ENCODE measurements at places on chromosomes 2 and 18.

DNA sequence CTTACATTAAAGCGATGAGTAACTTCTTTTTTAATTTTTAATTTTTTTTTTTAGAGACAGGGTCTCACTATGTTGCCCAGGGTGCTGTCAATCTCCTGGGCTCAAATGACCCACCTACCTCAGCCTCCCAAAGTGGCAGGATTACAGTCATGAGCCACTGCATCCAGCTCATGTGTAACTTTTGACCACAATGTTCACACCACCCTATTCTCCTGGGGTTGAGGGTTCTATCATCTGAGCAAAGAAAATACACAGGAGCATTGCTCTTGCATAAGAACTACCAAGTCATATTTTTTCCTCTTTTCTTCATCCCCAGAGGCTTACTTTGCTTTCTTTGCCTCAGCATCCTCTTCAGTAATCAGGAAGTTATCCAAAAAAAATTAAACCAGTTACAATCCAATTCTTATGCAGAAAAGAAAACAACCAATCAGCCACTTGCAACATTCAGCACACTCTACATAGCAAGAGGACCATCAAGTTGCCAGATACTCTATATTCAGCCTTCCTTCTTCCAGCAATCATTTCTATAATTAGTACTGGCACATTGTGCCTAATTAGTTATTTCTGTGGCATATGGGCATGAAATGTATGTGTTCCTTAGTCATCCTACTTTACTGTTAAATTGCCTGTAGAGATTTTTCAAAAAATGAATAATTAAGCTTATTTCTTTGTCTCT is 345.6 kb downstream of the AKAIN1 start:
- DNase-seq = no peak

GRCh38 chr2:6944555-6944954 is 27.3 kb downstream of the RNF144A start:
- DNase-seq = no peak

DNA sequence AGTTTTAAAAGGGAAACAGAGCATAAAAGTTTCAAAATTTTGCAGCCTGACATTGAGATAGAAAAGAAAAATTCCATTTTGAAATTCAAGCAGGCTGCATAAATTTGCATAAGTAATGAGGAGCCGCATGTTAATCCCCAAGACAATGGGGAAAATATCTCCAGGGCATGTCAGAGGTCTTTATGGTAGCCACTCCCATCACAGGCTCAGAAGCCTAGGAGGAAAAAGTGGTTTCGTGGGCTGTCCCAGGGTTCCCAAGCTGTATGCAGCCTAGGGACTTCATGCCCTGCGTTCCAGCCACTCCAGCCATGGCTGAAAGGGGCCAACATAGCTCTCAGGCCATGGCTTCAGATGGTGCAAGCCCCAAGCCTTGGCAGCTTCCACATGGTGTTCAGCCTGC is 108.8 kb downstream of the SLC4A10 start:
- no peak for DNase-seq

- DNase-seq = no peak
These were observed 34.6 kb upstream of the WDR75 start for GRCh38 chr2:189406586-189407233.

- DNase-seq = no peak
These were observed 44.3 kb downstream of the ARHGAP28 start for GRCh38 chr18:6773777-6774176.

GRCh38 chr2:143603846-143604565 is 474.8 kb downstream of the ARHGAP15 start:
- no peak for DNase-seq

DNA sequence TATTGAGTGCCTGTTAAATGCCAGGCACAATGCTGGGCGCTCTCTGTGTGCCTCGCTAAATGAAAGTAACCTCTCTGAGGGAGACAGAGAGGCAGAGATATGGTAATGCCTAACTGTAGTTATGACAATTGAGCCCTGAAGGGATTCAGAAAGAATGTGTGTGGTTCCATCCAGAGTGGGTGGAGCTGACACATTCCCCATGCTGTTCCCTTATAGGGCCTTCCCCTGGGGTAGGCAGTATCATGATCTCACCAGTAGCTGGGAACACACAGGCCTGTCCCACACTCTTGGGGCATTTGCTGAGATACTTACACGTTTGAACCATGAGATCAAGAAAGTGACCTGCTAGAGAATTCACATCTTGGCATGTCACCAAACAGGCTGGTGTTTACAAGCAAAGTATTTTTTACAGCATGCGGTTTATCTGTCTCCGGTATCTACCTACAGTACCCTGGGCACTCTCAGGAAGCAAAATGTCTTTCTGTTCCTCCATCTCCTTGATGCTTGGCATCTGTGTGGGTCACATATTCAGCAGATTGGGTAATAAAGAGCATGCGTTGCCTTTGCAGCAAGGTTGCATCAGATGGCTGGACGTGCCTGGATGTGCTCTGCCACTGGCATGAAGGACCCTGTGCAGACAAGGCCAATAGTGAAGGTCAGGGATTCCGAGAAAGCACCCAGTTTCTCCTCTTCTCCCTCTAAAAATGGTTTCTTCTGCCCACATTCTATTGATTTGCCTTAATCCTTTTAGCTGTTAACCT is 9.4 kb downstream of the CTIF start:
- DNase-seq = no peak

GRCh38 chr2:10145519-10146357 is 23.2 kb downstream of the RRM2 start:
- DNase-seq = no peak

GRCh38 chr18:79881695-79882094 is 69.8 kb downstream of the SLC66A2 start:
- no peak for DNase-seq

DNA sequence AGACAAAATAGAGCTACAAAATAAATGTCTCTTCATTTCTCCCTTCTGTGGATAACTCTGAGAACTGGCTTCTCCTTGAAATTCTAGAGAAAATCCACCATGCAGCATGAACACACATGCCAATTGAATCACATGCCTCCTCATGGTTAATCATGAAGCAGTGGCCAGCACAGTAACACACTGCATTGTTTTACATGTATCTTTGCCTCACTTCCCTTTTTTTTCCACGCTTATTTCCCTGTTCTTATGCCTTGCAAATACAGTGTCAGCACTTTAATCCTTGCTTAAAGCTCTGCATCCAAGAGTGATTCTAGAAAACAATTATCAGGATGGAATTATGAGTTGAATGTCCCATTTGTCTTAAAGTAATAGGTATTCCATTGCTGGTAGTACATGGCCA is 50.3 kb upstream of the ZBTB7C start:
- no peak for DNase-seq

DNA sequence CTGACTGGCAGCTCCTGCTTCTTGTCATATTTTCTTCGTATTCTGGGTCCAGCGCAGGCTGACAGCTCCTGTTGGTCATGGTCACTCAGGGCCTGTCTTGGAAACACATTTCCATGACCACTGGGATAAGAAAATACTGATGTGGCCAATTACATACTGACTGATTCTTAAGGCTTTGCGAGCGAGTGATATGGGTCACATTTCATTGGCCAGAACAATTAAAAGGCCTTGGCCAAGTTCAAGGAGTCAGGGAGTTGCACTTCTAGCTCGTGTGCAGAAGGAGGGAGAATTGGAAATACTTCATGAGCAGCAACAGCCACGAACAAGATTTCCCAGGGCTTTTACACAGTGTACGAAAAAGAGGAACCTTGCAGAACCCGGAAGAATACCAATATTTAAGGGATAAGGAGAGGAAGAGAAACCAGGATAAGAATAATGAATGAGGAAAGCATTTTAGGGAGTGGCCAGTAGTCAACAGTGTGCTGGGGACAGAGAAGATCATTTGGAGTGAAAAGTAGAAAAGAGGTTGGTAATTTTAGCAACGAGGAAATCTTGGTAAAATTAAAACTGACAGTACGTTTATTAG is 149.5 kb downstream of the ATP9B start:
- DNase-seq = no peak

DNA sequence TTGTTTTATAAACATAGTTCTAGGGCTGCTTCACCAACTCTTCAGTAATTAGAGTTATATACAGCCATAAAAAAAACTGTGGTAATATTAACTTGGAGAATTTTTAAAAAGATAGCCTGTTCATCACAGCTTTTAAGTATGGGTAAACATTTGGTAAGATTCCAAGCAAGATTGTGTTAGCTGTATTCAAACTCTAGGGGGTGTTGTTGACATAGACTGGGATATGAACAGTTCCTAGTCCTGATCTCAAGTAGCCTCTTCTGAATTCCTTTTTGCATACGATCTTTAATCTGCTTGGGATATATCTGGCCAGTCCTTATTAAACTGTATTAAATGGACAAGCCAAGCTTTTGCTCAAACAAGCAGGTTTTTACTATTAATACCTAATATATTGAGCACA is 13.4 kb downstream of the NOP58 start:
- DNase-seq = no peak

DNA sequence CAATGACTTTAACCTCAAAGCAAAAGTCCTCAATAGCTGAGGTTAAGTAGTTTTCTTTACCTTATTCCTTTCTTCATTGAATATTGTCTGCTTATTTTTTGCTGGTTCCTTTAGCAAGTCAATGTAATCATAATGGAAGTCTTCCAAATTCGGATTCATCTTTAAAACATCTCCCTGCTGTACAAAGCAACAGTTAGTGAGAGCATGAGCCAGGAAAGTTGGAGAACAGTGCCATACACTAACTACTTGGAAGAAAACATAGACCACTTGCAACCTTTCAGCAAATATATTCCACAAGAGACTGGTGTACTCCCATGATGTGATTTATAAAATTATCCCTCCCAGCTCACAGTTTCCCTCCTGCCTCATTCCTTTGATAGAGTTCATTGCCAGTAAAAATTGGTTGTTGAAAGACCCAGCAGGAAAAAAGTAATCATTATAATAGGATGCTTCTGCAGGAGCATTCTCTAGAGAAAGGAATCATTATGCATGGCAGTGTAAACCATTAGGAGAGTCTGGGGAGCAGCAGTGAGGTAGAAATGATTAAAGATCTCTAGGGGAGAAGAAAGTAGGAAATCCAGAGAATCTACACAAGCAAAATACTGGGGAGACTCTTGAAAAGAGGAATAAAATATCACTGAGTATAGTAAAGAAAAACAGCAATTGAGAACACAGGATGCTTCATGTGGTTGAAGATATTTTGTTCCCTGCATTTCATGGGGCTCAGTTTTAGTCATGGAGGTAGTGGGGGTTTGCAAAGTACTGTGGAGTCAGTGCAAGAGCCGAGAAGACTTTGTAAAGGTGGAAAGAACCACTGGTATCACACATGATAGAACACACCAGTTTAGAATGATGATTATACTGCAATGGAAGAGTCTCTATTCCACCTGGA is 38.6 kb upstream of the TTN start:
- DNase-seq = no peak

GRCh38 chr2:100584816-100585215 is 22.0 kb downstream of the PDCL3 start:
- no peak for DNase-seq

GRCh38 chr2:11768946-11769345 is 22.5 kb downstream of the LPIN1 start:
- no peak for DNase-seq

DNA sequence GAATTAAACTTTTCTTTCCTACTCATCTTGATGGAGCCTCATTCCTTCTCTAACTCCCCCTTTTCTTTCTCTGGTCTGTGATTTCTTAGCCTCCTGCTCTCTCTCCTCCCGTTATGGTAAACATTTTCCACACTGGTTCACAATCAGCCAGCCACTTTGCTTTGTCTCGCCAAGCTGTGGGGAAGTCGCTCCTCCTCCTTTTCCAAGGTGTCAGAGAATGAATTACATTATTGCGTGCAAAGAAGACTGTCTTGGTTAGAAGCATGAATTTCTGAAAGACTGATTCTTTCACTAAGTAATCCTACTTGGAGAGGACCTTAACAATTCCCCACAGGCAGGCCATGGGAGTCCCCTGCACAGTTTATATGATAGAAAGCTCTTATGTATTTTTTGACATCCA is 46.1 kb downstream of the RASGRP3 start:
- DNase-seq = no peak

DNA sequence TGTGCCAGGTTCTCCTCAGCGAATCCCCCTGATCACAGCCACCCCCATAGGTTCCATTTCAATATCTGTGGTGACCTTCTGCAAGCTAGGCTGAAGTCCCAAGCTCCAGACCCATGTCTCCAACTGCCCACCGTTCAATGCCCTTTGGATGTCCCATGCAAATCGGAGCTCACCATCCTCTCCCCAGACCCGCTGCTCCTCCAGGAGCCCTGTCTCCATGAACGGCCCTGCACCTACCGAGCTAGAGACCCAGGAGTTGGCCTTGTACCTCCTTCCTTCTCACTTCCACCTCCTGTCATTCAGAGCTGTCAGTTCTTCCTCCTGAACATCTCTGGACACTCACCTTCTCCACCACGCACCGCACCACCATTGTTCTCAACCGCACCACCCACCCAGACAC is 1.0 kb upstream of the FAHD2A start:
- DNase-seq = no peak

GRCh38 chr2:197215748-197216360 is 94.7 kb downstream of the ANKRD44 start:
- no peak for DNase-seq

GRCh38 chr18:28163201-28163775 is 13.6 kb downstream of the CDH2 start:
- DNase-seq = no peak

DNA sequence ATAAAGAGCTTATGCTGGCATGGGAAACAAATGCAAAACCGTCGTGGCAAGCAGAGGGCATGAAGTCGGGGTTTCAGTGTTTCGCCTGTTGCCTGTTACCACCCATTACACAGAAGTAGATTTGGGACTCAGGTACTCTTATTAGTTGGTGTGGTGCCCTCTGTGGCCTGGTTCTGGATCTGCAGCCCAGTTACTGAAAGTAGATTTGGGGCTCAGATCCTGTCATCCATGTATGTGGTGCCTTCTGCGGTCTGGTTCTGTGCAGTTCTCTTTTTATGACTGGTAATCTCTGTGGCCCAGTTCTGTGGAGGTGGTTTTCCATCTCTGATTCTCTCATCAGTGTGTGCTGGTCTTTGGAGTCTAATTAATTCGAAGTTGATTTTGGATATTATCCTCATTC is 45.2 kb downstream of the ADNP2 start:
- no peak for DNase-seq

- DNase-seq = no peak
These were observed 356.6 kb downstream of the RIT2 start for GRCh38 chr18:42758852-42759251.

DNA sequence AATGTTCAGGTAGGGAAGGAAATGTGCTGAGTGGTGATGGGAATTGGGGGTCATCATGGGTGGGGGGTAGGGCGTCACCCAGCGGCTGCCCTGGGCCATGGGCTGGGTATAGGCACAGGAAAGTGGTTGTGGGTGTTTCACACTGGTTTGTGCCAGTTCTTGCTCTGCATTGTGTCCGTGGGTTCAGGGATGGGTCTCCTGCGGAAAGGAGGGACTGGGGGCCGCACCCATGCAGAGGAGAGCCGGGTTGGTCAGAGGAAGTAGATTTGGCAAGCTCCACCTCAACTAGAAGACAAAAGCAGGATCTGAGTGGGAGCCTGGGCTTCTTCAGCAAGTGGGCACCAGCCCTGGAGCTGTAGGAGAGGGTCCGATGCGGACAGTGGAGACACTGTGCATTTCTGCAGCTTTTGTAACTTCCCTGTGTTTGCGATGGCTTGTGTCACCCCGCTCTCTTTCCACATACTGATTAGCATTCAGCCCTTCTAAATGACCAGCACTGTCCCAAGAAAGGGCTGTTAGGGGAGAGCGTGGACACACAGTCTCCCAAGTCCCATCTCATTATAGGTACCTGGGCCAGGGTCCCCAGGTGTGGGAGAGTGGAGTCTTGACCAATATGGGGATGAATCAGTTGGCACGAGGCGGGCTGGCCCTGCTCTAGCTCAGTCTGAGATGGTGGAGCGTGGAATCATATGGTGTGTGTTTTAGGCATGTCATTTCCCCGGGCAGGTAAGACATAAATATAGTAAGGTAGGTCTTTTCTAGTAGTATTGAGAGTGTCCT is 67.2 kb downstream of the LRRFIP1 start:
- DNase-seq = no peak

- DNase-seq = no peak
These were observed 107.9 kb downstream of the DPP10 start for GRCh38 chr2:114550364-114550763.

Data from activated T-helper 9 cell treated with anti-CD3 and anti-CD28 coated beads, Interleukin-2, amount 50 U/mL, for 16 hours (primary cell).